Astrocyte (in vitro differentiated cells and primary cell): ENCODE measurements at places on chromosomes 2 and 18.
A peak's percentile ranks its signal among the peaks of the same experiment; 100 is the strongest.

GRCh38 chr2:157890969-157891642, 15.0 kb upstream of the ACVR1 start:
- no peak for DNase-seq

GRCh38 chr2:56372071-56372656, 188.4 kb downstream of the CCDC85A start:
- DNase-seq, result no peak

- DNase-seq, result no peak
Observed at GRCh38 chr18:47585914-47586313, 334.5 kb upstream of the SKOR2 start.

DNA sequence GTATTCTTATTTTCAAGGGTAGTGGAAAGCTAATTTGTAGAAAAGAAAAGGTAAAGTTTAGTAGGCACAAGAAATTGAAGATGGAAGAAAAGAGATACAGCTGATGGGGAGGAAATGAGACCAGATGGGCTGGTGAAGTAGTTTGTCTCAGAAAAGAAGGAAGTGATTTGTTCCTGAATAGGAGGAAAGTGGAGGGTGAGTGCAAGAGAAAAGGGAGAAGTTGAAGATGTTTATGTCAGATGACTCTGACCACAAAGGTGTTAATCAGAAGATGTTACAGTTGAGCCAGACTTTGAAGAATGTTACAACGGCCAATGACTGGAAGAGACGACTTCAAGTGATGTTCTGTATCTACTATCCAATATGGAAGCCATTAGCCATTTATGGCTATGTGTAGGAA, 21.2 kb downstream of the ZSCAN30 start:
- no peak for DNase-seq

GRCh38 chr2:144517866-144518747, 1.8 kb downstream of the ZEB2 start:
- DNase-seq, result no peak

DNA sequence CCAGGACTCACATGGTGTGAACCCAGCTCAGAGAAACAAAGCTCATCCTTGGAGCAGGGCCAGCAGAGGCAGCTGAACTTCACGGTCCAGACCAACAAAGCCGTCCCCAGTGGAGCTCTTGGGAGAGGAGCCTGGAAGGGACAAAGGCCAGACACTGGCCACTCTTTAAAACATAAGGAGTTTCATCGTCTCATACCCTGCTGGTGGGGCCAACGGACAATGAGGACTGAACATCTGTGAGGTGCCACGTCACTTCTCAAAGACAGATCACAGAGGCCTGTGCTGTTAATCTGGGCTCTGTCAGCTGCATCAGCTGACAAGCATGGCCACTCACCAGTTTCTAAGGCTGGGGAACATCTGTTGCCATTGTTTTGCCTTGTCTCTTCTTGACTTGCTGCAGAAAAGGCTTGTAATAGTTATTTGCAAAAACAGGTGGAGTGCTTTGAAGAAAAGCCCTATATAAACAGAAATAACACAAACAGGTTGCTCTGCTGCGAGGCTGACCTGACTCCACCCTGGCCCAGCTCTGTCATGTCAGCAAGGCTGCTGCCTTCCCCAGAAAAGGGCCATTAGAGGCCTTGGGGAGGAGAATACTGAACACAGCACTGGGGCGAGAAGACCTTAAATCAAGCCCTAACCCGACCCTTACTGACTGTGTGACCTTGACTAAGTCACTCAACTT, 68.1 kb upstream of the DAPL1 start:
- DNase-seq, result no peak

- peak; percentile 25 for DNase-seq
Observed at GRCh38 chr2:49003201-49003600, 151.1 kb downstream of the FSHR start.

DNA sequence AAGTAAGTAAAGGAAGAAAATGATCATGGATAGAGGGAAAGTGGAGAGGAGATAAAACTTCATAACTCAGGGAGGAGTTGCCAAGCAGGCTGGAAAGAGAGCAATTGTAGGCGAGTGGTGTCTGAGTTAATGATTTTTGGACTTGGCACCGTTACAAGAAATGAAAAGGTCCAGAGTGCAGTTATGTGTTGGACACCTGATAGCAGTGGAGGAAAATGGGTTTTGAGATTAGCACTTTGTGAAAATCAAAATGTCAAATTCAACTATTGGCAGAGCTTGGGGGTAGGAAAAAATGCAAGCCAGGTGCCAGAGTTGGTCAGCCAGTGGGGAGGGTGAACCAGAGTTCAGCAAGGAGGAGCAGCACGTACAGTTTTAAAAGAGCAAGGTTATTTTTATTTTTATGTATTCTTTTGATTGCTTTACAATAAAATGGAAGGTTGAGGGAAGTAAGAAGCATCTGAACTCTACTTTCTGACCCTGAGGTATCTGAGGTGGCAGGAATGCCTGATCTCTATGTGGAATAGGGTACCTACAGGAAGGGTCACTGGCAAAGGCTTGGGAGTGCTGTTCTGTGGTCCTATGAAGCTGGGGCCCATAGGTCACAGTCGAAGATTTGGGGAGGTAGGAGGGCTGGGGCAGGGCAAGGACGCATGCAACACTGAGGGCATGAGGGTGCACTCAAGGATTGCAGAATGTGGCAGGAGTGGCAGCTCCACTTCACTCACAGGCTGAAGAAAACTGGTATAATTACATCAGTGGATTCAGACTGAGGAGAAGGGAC, 127.5 kb downstream of the CD8B2 start:
- no peak for DNase-seq

GRCh38 chr2:189083606-189084005, 96.0 kb downstream of the COL5A2 start:
- no peak for DNase-seq

DNA sequence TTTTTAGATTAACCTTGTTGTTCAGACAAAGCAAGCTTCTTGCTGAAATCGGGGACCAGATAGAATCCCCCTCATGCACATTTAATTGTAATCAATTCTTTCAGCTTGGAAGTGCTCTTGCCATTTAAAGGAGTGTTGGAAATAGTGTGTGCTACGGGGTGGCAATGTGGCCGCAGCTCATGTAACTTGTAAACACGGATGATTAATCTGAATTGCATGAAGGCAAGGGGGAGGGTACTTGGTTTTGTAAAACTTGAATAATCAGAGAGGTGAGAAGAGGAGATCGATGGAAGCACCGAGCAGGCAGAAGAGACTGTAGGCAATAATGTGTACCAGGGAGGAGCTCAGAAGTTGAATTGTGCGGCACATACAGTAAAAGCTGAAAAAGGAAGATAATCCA, 273.5 kb downstream of the PTGR3 start:
- peak; percentile 12 for DNase-seq

DNA sequence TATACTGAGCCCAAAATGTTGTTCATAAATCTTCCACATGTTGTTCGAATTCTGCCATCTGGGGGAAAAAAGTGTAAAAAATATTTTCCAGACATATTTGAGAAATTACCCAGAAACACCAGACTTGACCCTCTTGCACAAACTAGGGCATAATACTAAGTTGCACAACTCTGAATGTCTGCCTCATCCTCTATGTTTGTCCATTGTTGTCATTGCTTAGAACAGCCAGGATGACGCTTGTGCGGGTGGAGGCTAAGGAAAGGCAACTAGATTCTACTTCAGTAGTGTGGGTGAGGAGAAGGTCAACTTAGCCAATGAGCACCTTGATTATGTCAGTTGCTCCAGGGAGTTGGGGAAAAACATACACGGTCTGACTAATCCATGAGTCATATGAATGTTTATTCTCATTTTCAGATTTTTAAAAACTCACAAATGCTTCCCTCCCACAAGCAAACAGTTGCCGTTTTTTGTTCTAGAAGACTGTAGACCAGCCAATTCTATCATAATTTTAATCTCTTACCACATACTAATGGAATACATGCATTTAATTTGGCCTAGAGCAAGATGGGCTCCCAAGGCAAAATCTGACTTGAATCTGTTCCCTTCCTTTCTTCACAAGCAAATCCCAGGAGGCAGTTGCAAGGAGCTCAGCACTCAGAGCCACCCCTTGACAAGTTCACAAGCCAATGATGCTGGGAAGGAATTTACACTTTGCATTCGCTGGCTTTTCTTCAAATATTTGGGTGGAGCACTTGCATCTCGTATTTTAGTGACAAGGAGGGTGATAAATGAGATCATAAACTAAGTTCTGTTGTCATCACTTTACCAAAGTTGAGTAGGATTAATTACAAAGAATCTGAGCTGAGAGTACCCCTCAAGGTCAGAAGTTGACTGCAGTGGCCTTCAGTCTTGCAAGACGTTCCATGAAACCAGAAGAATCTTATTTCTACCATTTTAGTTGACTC, 163.2 kb upstream of the TWIST2 start:
- peak; percentile 99 for DNase-seq
